ENCODE measurements at places on chromosomes 13 and 19. TPM values are rescaled to one million over a fixed set of nuclear protein-coding genes. Genes with fewer than 3 reads are reported as not detected.

DNA sequence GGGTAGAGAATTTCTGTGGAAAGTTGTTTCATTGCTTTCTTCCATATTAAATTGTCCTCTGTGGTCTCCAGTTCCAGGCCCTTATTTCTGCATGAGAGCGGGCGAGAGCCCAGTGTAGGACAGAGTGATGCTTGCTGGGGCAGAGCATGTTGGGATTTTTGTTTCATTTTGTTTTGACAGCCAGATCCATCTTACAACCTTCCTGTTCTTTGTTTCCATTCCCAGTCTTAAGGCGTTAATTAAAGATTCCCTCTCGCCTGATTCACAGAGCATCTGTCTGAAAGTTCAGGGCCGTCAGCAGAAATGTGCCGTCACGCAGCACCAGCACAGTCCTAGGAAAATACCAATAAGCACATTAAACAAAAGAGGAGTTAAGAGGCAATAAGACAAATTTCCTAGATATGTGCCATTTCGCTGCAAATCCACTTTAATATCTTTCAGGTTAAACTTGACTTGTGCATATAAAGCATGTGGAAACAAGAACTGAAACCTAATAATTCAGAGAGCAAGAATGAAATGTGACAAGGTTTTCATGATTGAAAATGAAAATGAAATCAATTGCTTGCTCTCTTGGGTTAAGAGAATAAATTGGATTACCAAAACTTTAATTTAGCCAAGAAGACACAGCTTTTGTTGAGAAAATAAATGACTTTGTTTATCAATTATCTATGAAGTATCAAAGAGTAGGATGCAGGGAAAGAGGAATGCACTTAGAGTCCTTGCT, 210.7 kb upstream of the SLC10A2 start:
- H3K27me3 ChIP-seq = no peaks in the 10 kb centered on the region
- no peak overlapping the region for H3K27ac ChIP-seq
- no peak for DNase-seq
- H3K4me1 ChIP-seq = no peaks in the 10 kb centered on the region
- H3K36me3 ChIP-seq = no peaks in the 10 kb centered on the region
- H3K4me3 ChIP-seq = no peak overlapping the region

DNA sequence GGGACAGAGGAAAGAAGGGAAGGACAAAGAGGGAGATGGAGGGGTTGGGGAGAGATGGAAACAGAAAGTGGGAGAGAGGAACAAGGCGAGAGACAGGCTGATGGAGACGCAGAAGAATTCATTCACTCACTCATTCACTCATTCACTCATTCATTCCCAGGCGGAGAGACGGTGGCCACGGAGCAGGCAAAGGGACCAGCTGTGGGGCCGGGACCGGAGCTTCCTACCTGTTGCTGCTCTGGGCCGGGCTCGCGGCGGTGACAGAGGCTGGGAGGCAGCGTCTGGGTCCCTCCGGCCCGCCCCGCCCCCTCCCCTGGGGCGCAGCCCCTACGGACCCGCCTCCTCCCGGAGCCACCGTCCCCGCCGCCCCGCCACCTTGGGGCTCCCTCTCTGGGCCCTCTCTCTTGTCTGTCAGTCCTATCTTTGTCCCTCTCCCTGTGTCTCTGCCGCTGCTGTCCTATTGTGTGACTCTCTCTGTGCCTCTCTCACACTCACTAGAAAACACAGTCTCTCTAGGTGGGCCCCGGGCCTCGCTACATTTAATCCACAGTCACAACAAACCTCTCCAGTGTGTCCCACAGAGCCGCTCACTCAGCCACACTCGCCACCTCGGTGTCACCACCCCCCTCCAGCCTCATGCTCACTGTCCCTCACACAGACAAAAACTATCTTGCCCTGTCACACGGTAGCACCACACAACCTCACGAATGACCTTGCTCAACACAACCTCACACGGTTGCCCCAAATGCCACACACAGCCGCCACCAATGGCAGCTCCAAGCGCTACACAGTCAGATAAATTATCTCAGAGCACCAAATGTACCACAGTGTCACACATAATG, at the start of gene GNG8:
Gene GNG8 (minus strand): TSS at position 283 of the 842 bp plus-strand sequence. CDS start 1,520 bp downstream, outside the sequence.
- no peaks in the 10 kb centered on the region for H3K36me3 ChIP-seq
- H3K27me3 ChIP-seq = peaks cover 49% of the 10 kb centered on the region
- H3K4me3 ChIP-seq = no peak within 1 kb of the TSS

- H3K4me3 ChIP-seq = no peak overlapping the region
- H3K4me1 ChIP-seq = peaks cover 4% of the 10 kb centered on the region
- no peak overlapping the region for H3K27ac ChIP-seq
- peaks cover 83% of the 10 kb centered on the region for H3K36me3 ChIP-seq
- no peak for DNase-seq
Measured at GRCh38 chr13:45353895-45354294, 12.9 kb upstream of the TPT1 start.

DNA sequence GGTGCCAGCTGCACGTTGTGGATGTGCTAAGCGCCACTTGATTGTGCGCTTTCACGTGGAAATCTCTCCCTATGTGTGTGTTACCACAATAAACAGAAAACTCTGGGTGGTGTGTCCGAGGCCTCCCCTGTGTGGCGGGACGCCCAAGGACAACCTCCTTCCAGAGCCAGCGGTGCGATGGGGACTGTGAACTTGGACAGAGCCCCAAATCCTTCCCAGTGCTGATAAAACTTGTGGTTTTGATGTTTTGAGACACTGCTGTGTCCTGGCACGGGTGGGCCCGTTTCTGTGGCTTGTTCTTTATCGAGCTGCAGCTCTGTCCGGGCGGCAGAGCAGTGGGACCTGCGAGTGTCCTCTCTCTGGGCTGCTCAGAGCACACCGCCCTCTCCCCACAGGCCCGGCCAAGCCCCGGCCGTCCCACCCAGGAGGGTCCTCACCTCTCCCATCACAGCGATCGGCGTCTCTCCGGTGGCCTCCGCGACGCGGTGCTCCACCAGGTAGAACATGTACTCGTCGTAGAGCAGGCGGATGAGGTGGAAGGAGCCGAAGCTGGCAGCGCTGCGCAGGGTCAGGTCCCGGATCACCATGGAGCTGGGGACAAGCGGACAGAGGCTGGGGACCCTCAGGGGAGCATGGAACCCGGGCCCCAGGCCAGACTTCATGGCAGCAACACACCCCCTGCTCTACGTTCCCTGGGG, 18.8 kb upstream of the RANBP3 start:
- no peak overlapping the region for H3K4me3 ChIP-seq
- H3K27ac ChIP-seq = no peak overlapping the region
- DNase-seq = no peak
- no peaks in the 10 kb centered on the region for H3K27me3 ChIP-seq

Gene TBXA2R
- 5.1 TPM for total RNA-seq

DNA sequence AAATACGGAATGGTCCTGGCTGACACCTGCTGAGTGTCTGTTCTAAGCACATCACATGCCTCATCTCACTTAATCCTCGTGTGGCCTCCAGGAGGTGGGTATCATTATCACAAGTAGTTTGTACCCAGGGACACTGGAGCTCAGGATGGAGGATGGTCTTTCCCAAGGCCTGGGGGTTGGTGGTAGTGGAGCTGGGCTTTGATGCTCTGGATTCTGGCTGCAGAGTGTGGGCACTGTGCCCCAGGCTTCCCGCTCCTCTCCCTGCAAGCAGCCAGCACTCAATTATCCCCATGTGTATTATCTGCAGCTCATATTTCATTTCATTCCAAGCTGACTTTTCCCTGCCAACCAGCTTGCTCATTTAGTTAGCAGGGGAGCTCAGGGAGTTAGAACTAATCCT, 52.1 kb downstream of the SIAH3 start:
- DNase-seq = peak; percentile 51
- no peaks in the 10 kb centered on the region for H3K36me3 ChIP-seq
- no peaks in the 10 kb centered on the region for H3K27me3 ChIP-seq
- no peak overlapping the region for H3K27ac ChIP-seq
- no peaks in the 10 kb centered on the region for H3K4me1 ChIP-seq

DNA sequence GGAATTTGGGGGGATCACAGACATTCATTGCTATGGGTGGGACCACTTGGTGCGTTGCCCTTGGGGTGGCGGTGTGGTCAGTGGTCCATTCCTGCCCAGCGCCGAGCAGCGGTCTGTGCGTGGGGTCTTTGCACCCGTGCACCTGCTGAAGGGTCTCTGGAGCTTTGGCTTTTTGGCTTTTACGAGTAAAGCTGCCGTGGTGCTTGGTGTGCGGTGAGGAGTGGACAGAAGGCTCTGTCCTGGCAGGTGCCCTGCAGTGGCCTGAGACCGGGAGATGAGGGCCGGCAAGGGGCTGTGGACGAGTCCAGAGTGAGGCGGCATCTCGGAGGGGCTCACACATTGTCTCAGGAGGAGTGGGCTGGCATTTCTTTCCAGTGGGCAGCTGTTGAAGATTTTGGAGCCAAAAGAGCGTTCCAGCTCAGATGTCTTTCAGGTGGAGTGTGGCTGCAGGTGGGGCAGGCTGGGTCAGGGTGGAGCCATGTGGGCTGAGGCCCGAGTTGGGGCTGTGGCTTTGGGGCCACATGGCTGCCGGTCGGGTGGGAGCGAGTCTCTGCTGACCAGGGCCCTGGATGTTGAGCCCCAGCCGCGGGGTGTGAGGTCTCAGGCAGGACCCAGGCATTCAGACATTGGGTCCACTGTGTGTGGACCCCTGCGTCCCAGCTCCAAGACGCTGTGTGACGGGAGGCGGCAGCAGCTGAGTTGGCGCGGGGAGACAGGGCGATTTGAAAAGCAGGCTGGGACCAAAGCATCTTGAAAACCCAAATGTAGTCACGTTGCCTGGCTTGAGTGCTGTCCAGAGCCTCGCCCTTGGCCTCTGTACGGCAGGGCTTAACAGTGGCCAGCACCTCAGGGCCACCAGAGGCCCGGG, 11.7 kb downstream of the GNA11 start:
- H3K36me3 ChIP-seq = no peaks in the 10 kb centered on the region
- H3K27ac ChIP-seq = no peak overlapping the region
- no peak overlapping the region for H3K4me3 ChIP-seq

DNA sequence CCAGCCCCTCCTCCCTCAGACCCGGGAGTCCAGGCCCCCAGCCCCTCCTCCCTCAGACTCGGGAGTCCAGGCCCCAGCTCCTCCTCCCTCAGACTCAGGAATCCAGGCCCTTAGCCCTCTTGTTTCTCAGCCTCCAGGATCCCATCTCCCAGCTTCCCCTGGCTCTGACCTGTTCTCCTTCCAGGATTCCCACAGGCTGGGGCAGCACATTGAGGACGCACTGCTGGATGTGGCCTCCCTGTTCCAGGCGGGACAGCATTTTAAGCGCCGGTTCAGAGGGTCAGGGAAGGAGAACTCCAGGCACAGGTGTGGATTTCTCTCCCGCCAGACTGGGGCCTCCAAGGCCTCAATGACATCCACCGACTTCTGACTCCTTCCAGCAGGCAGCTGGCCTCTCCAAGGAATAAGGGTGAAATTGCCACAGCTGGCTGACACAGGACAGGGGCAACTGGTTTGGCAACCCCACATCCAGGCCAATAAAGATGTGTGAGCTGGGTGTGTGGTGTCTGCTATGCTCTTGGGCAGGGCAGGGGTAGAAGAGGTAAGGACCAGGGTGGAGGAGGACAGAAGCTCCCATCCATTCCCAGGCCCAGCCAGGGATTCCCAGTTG, 22.4 kb downstream of the CPT1C start:
- no peak for DNase-seq
- no peaks in the 10 kb centered on the region for H3K36me3 ChIP-seq
- H3K27me3 ChIP-seq = no peaks in the 10 kb centered on the region
- no peak overlapping the region for H3K27ac ChIP-seq

DNA sequence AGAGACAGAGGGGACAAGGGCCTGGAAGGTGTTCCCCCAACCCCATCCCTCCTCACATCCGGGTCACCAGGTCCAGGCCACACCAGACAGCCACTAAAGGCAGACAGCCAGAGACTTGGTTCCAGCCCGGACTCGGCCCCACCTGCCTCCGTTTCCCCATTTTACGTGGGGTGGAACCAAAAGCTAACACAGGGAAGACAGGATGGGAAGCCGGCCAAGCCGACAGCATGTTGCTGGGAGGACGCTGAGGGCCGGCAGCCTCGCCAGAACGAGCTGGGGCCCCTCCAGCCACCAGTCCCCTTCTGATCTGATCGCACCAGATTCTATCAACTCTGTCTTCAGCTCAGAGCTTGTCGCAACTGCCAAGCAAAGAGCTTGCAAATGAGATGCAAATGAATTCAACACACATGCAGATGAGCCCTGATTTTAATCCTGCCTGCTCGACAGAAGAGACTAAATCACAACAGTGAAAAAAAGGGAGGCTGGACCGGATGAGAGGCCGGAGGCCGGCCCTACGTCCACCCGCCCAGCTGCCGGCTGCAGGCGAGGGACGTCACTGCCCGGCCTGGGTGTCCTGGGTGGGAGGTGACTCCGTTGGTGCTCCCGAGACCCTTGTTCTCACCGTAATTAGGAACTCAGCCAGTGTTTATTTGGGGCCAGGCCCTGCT, 17.5 kb upstream of the SHC2 start:
- no peak for DNase-seq
- no peak overlapping the region for H3K4me3 ChIP-seq
- H3K27me3 ChIP-seq = no peaks in the 10 kb centered on the region
- no peaks in the 10 kb centered on the region for H3K36me3 ChIP-seq
- H3K27ac ChIP-seq = no peak overlapping the region

DNA sequence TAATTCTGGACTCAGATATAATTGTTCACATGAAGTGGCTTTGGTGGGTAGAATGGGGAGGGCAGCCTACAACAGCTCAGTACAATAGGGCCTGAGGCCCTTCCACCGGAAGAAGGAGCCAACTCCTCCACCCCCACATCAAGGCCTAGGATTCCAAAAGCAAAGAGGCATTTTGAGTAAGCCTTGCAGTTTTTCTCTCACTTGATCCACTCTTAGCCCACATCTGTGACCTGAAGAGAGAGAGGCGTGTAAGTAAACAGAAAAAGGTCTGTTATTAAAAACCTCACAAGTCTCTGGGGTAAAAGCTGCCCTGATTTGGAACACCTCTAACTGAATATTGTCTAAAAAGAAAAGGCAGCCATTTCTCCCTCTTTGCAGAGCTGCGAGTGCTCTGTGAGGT, 214.1 kb upstream of the KL start:
- H3K4me3 ChIP-seq = no peak overlapping the region
- no peaks in the 10 kb centered on the region for H3K4me1 ChIP-seq
- DNase-seq = no peak
- no peaks in the 10 kb centered on the region for H3K36me3 ChIP-seq
- H3K27me3 ChIP-seq = no peaks in the 10 kb centered on the region

- no peak overlapping the region for H3K27ac ChIP-seq
- no peaks in the 10 kb centered on the region for H3K4me1 ChIP-seq
- H3K36me3 ChIP-seq = no peaks in the 10 kb centered on the region
- H3K4me3 ChIP-seq = no peak overlapping the region
- H3K27me3 ChIP-seq = no peaks in the 10 kb centered on the region
Measured at GRCh38 chr13:84917252-84917878, 881.9 kb downstream of the SLITRK6 start.

Gene MED4
- 49.2 TPM for total RNA-seq

Gene YJEFN3
- total RNA-seq = 2.0 TPM

Gene MAST1
- 0.28 TPM for total RNA-seq

GRCh38 chr19:50255115-50255514, 51.7 kb downstream of the MYH14 start:
- DNase-seq = no peak
- no peaks in the 10 kb centered on the region for H3K27me3 ChIP-seq
- H3K27ac ChIP-seq = no peak overlapping the region
- no peaks in the 10 kb centered on the region for H3K36me3 ChIP-seq
- H3K4me3 ChIP-seq = no peak overlapping the region

Gene LYPD3
- 0.59 TPM for total RNA-seq

- H3K4me1 ChIP-seq = no peaks in the 10 kb centered on the region
- no peaks in the 10 kb centered on the region for H3K36me3 ChIP-seq
- no peak overlapping the region for H3K27ac ChIP-seq
- DNase-seq = no peak
- no peaks in the 10 kb centered on the region for H3K27me3 ChIP-seq
- H3K4me3 ChIP-seq = no peak overlapping the region
Measured at GRCh38 chr19:51749979-51750378, 1.7 kb downstream of the FPR1 start.

Gene KLK15
- total RNA-seq = not detected

- H3K4me3 ChIP-seq = no peak overlapping the region
- H3K4me1 ChIP-seq = no peaks in the 10 kb centered on the region
- H3K36me3 ChIP-seq = peaks cover 49% of the 10 kb centered on the region
- H3K27me3 ChIP-seq = no peaks in the 10 kb centered on the region
- no peak overlapping the region for H3K27ac ChIP-seq
Measured at GRCh38 chr13:113630296-113630695, 27.7 kb downstream of the ATP4B start.

Data from heart left ventricle (tissue), 16 donors.